AG08395 (cell line): ENCODE measurements at places on chromosomes 2 and 18.
A peak's percentile ranks its signal among the peaks of the same experiment; 100 is the strongest.

- no peak for DNase-seq
Measured at GRCh38 chr2:156481312-156481711, 45.1 kb downstream of the GPD2 start.

GRCh38 chr2:189281201-189281600 lies 101.6 kb upstream of the COL5A2 start:
- DNase-seq = no peak

DNA sequence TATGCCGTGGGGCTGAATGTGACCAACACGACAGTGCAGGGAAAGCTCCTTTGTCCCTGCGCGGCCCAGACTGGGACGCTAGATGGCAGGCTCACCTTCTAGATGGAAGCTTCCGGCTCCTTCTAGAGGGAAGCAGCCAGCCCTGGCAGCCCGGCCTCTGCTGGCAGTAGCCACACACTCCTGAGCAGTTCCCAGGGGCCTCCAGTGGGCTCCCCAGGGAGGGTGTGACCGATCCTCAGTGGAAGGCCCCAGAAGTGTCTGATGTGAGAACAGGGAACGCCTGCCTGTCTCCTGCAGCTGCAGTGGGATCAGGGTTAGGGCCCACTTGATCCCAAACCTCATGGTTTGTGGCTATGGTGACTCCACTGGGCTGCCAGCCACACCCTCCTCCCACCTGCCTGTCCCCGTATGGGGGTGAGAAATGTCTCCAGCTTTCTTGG lies 48.5 kb upstream of the LRPPRC start:
- peak; percentile 92 for DNase-seq

DNA sequence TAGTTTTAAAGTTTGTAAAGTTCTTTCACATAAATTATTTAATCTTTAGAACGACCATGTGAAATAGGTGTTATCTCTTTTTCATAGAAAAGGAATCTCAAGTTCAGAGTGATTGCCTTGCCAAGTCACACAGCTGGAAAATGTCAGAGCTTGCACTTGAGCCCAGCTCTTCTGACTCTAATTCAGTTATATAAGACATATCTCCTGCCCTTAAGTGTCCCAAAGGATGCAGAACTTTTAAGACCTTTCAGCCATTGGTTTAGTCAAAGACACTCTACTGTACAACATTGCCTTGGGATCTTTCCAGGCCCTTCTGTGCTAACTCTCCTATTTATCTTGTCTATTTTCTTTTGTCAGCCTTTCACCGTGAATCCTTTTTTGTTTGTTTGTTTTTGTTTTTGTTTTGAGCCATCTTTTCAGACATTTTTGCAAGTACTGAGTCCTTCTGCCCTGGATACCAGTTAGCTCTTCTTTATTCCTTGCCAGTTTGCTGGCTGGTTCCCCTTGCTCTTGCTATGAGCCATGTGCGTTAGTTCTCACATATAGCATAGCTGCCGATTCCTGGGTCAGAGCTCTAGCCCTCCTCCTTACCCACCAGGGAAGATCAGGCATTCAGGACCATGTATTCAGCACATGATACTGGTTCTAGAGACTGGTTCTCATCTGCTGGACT lies 160.0 kb upstream of the MYO3B start:
- no peak for DNase-seq

DNA sequence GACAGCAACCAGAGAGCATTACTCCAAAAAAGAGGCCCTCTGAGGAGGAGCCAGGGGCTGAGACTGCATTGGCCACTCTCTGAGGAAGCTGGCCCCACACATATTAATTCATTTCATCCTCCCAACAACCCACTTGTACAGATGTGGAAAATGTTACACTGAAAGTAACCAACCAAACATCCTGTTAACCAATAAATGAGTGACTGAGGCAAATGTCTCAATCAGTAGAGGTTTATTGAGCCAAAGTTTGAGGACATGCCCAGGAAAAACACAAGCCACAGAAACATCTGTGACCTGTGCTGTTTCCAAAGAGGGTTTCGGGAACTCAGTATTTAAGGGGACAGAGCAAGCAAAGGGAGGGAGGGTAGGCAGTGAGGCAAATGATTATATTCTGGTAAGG lies 53.0 kb downstream of the SKA1 start:
- no peak for DNase-seq

DNA sequence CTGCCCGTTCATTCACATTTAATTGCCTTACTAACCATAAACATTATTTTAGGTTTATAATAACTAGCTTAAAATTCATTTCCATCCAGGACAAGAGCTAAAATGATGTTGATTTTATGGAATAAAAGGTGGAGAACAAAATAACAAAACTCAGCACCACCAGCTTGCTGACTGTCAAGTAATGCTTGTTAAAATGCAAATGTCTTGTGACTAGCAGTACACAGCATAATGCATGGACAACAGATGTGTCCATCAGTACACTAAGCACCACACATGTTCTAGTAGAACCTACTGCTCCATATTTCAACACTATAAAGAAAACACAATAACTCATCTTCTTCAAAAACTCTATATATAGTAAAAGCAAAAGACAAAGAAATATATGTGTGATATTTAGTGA lies 224.7 kb upstream of the SMAD7 start:
- no peak for DNase-seq

GRCh38 chr2:217738061-217738460 lies 264.7 kb downstream of the TNS1 start:
- DNase-seq = no peak

DNA sequence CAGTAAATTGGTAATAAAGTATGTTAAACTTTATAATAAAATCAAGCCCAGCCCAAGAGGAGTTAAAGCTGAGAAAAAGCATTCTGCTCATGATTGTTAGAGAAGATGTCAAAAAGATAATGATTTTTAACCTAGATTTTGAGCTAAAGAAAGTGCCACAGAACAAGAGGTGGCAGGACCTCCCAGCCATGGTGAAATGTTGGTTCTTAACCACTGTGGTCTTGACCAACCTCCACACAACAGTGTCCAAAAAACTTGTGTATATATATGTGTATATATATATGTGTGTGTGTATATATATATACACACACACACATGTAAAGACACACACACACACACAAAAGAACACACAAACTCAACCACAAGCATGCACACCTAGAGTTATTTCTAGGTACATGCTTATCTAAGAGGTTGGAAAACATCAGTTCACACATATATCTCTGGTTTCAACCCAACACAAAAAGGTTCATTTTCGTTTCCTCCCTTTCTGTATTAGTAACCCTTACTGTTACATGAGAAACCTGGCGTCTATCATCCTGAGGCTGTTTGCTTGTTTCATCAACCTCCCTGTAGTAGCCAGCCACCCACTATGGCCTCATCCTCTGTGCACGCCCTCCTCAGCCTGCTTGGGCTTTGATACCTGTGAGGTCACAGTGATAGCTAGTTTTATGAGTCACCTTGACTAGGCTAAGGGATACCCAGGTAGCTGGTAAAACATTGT lies 631.8 kb upstream of the ID2 start:
- no peak for DNase-seq

- DNase-seq = no peak
Measured at GRCh38 chr2:37833423-37833822, 91.7 kb upstream of the RMDN2 start.

- DNase-seq = peak; percentile 29
Measured at GRCh38 chr2:213229814-213230213, 54.5 kb upstream of the SPAG16 start.

- DNase-seq = no peak
Measured at GRCh38 chr2:12032398-12032797, 286.0 kb downstream of the LPIN1 start.

DNA sequence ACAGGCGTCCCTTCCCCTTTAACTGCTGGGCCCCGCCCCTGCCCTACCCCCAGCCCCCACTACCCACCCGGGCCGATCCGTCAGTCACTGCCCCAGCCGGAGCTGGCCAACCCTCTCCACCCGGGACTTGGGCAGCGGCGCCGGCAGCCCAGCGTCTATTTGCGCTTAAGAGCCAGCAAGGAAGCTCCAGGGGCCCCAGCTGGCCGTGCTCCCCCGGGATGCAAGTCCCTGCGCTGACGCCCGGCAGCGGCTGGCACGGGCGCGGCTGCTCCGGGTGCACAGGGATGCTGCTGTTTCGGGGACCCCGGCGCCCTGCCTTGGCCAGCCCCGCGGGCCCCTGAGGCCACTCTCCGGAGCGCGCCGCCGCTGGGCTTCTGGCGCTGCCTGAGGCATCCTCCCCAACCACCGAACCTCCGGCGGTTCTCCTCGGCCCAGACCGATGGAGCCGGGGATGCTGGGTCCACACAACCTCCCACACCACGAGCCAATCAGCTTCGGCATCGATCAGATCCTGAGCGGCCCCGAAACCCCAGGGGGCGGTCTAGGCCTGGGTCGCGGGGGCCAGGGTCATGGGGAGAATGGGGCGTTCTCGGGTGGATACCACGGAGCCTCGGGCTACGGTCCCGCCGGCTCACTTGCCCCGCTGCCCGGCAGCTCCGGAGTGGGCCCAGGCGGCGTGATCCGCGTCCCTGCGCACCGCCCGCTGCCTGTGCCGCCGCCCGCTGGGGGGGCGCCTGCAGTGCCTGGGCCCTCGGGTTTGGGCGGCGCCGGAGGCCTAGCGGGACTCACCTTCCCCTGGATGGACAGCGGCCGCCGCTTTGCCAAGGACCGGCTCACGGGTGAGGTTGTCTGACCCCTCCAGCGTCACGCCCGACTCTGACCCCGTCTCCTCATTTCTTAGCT lies at the start of gene TLX2:
TLX2 (plus strand) TSS at position 83 of the 903 bp plus-strand sequence; CDS start at position 440, 357 bp downstream.
- DNase-seq = no peak

DNA sequence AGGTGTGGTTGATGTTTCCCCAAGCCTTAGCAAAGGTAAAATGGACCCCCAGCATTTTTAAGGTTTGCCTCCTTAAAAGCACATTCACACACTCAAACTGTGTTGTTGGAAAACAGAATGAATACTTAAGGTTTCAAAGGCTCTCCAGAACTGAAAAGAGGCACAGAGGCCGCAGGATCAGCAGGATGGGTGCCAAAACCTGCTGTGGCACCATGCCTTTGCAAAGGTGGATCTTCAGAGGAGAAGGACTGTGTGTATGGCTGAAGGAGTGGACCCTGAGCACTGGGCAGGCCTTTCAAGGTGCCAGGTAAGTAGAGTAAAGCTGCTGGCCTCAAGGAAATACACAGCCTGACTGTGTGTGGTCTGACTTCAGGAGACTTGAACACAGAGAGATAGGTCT lies 127.3 kb downstream of the XRCC5 start:
- no peak for DNase-seq

DNA sequence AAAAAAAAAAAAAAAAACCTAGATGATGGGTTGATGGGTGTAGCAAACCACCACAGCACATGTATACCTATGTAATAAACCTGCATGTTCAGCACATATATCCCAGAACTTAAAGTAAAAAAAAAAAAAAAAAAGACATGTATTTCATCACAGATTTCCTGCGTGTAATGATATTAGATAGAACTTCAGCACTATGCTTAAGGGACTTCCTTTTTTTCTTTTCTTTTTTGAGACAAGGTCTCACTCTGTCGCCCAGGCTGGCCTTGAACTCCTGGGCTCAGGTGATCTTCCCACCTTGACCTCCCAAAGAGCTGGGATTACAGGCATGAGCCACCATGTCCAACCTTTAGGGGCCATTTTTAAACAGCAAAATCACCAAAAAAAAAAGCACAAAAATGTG lies 42.0 kb downstream of the NEURL3 start:
- DNase-seq = no peak

DNA sequence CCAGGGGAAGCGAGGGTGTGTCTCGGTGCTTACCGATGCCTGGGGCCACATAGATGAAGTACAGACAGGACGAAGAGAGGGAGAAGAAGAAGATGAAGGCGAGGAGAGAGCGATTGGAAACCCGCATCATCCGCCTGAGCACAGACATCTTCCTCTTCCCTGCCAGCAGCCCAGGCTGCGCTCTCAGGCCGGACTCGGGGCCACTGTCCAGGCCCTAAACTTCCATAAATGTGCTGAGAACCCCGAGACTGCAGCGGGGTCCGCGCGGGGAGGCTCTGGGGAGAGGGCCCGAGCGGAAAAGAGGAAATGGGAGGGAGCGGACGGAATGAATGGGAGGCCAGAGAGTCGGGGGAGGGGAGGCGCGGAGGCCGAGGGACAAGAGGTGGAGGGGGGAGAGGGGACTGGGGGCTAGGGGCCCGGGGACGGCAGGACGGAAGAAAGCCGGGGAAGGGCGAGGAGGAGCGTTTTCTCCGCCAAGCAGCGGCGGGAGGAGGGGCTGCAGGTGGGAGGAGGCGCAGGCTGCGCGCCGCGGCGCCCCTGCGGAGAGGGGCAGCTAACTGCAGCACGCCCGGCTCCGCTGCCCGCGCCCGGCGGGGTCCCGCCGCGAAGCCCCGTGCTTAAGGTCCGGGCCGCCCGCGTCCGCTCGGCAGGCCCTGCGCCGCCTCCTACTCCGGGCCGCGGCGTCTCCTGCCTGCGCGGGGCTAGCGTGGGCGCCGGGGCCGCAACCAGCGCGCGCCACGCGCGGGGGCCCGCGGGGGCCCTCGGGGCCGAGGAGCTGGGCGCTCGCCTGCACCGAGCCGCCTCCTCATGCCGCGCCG lies at the start of gene B4GALT6:
B4GALT6 (minus strand) TSS at position 303 of the 818 bp plus-strand sequence; CDS start at position 148, 155 bp downstream.
- peak; percentile 6 for DNase-seq

DNA sequence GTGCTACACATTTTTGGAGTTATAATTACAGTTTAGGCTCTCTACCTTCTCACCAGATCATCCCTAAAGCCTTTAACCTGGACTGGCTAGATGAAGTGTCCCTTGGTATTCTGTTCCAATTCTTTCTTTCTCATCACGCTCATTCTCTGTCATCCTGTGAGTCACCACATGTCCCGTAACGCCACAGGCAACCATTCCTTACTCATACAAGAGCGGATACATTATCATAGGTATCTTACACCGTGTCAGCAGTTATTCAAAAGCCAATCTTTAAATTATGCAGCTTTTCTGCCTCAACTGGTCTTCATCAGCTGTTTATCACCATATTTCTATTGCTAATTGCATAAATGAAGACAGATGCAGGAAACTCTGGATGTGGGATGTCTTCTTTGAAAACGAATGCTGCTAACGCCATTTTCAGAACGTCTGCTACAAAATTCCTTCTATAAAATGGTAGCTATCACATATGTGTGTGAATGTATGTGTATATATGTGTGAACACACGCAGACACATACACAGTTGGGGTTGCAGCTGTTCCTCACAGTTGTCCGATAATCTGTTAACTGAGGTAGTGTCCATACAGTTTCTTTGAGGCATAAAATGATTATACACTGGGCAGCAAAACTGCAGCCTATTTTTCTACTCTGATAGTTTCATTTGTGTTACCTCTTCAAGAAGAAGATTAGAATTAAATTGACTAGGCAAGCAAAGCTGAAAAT lies 47.9 kb downstream of the EML6 start:
- peak; percentile 52 for DNase-seq

DNA sequence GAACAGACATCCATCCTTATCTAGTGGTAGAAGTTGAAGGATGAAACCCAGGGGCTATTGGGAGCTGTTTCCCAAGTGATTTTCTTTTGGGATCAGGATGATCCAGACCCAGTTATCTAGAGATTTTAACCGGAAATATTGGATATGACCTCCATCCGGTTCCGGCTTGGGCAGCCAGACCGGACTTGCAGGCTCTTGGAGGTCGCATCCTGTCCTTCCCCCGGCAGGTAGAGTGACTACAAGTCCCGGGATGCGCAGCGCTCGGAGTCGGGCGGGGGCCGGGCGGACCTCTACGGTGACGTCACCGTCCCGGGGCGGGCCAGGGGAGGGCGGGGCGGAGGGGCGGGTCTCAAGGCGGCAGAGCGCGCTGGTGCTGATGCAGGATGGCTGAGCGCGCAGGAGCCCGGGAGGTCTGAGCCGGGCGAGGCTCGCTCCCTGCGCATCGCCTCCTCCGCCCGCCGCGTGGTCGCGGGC lies at the start of gene KIF5C:
KIF5C (plus strand) TSS at position 360 of the 474 bp plus-strand sequence. CDS start 391 bp downstream, outside the sequence.
- peak; percentile 89 for DNase-seq
